Mesenteric fat pad (tissue), 1 donor: ENCODE measurements at places on chromosomes 7 and 10. TPM values are rescaled to one million over a fixed set of nuclear protein-coding genes. Genes with fewer than 3 reads are reported as not detected.

- no peak for DNase-seq
Measured at GRCh38 chr7:94472608-94473007, 37.0 kb upstream of the CASD1 start.

GRCh38 chr7:104156842-104157277 lies 51.0 kb downstream of the ORC5 start:
- DNase-seq, result no peak

DNA sequence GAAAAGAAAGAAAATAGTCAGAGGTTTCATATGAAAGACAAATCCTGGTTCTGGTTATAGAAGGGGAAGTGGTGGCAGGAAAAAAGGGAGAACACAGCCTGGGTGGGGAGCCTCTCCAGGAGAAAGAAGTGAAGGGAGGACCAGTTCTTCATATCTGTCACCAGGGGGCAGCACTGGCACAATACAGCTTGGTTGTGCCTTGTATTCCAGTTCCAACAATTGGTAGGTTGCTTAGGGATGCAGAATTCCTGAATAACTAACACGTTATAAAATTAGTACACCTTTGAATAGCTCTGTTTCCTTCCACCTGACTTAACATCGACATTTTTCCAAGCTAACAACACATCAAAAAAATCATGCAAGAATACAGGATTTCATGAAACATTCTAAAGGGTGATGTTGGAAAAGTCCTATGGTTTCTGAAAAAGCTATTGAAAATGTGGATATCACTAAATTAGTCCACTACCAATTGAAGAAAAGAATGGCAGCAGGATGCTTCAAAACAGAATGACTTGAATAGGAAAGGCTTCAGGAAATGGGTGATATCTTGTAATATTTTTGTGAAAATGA lies 52.9 kb downstream of the CYP26A1 start:
- DNase-seq, result no peak

The RNF32 gene
- not detected for total RNA-seq
